Urinary bladder (tissue), 4 donors: ENCODE measurements at places on chromosomes 4 and X. TPM values are rescaled to one million over a fixed set of nuclear protein-coding genes. Genes with fewer than 3 reads are reported as not detected.

GRCh38 chr4:121122661-121123060, 41.5 kb downstream of the TNIP3 start:
- DNase-seq: no peak

DNA sequence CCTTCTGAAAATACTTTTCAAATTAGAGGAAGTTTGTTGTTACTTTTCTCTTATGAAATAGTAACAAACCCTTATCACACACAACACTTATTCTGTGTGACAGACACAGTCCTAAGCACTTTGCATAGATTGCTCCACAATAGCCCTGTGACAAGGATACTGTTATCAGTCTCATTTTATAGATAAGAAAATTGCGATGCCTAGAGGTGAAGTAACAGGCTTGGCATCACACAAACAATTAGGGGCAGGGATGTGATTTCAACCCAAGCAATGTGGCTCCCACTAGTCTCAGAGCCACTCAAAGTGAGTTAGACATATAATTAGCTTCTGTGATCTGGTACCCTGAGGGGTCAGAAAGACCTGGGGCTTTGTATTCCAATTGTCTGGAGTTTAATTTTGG, 339.9 kb downstream of the FBXO8 start:
- no peak for DNase-seq

KIF4A gene
- 7.2 TPM for total RNA-seq

- no peak for DNase-seq
Measured at GRCh38 chr4:83054928-83055327, 19.9 kb downstream of the COPS4 start.

ENPEP gene
- 45.6 TPM for total RNA-seq

GRCh38 chrX:110346681-110347080, 12.0 kb upstream of the RTL9 start:
- no peak for DNase-seq

HSFX2 gene
- total RNA-seq: 0.95 TPM

CENPI gene
- total RNA-seq: 19.6 TPM

DNA sequence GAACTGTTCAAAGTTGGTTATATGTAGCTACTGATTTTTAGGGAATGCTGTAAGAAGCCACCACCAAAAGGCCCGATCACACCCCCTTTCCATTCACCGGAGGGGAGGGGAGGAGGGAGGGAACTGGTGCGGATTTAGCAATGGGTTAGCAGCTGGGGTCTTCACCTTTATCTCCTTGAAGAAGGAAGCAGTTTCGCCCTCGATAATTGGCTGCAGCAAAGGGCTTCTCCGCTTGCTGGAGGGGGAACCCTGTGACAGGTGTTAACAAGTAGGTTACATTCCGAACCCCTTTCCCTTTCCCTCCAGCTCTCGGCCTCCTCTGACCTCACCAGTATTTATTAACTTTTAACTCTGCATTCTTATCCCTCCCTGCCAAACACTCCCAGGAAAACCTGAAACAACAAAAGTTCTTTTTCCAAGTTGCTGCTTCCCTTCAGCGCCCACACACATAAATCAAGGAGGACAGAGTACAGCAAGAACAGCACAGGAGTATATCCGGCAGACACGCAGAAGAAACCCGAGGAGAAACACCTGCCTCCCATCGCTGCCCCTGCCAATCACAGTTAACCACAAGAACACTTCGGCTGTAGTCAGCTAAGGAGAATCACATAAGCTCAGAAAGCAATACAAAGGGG, 39.8 kb upstream of the NAP1L5 start:
- DNase-seq: peak; percentile 54

DNA sequence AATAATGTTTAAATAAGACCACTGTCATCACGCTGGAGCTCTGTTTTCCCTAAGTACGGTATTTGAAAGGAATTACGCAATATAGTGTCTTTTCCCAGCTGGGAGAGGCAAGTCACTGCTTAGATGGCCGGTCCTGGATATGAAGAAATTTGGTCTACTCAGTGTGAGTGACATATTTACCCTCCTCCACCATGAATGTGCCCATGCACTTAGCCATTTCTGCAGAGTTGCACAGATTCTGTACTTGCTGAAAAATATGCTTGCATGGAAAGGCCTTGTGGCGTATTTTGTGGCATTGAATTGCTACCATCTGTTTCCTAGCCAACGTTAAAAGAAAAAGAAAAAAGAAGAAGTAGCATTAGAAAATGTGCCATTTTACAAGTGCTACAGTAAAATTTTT, 73.1 kb downstream of the ADGRL3 start:
- DNase-seq: no peak

DNA sequence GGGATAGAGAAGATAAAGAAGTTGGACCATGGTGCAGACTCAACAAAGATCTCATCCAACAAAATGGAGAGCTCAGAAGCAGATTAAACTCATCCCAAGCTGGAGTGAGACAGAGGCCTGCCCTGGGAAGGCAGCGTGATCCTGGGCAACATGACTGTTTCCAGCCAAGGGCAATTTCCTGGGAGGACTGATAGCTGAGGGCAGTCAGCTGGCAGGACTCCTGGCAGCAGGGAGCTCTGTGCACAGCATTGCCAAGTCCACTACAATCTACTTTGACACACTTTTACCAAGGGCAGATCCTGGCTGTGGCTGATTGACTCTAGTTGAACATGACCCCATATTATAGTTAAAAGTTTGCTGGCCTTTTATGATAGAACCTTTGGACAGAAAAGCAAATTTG, 357.3 kb upstream of the RASGEF1B start:
- no peak for DNase-seq

- DNase-seq: no peak
Measured at GRCh38 chr4:173492315-173492714, 37.7 kb downstream of the HAND2 start.

HGFAC gene
- 0.48 TPM for total RNA-seq

CT83 gene
- not detected for total RNA-seq

GRCh38 chrX:331151-331824, 12.7 kb upstream of the GTPBP6 start:
- no peak for DNase-seq

DNA sequence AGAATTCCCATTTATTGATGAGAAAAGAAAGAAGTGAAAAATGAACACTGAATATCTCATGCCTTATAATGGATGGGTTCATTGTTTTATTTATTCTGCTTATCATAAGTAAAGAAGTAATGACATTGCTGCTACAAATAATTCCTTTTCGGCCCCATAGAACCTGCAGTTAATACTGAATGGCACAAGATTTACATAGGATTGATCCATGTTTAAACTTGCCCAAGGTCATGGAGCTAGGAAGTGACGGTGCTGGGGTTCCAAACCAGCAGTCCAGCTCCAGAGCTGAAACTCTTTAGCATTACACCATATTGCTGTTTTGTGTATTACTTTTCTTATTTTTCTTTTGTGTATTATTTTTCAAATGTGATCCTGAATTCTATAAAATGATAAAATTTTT, 30.2 kb upstream of the PRSS48 start:
- no peak for DNase-seq

VGLL1 gene
- total RNA-seq: 7.5 TPM

- DNase-seq: no peak
Measured at GRCh38 chr4:143183513-143184216, 1.1 kb upstream of the USP38 start.

- DNase-seq: no peak
Measured at GRCh38 chrX:74230094-74230493, 73.9 kb upstream of the ZCCHC13 start.

DCK gene
- total RNA-seq: 26.3 TPM

EGF gene
- 3.0 TPM for total RNA-seq
